ENCODE measurements at places on chromosomes 5 and 9.

GRCh38 chr9:3507395-3508077, 18.3 kb downstream of the RFX3 start:
- no peak for DNase-seq

- DNase-seq, result no peak
Measured at GRCh38 chr5:116674881-116675625, 100.4 kb upstream of the SEMA6A start.

DNA sequence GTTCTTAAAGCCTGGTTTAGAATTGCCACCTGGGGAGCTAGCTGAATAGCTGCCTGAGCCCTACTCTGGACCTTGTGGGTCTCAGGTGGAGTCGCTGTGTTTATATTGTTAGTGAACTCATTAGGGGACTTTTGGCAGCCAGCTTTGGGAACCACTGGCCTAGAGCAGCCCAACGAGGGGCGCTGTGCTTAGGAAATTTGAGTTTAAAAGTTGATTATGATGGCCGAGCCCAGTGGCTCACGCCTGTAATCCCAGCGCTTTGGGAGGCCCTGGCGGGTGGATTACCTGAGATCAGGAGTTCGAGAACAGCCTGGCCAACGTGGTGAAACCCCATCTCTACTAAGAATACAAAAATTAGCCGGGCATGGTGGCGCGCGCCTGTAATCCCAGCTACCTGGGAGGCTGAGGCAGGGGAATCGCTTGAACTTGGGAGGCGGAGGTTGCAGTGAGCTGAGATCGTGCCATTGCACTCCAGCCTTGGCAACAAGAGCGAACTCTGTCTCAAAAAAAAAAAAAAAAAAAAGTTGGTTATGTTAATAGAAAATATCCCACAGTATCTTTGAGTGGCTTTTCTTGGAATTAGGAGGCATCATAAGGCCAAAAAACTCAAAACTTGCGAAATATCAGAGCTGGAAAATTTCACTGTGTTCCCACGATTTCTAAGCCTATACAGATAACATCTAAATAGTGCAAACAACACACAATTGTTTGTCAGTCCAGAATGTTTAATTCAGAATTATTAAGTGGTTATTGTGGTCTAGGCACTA, 809 bp downstream of the MCCC2 start:
- no peak for DNase-seq

GRCh38 chr5:9766581-9766980, 136.4 kb upstream of the TAS2R1 start:
- peak; percentile 77 for DNase-seq

GRCh38 chr9:22382331-22382730, 64.3 kb upstream of the DMRTA1 start:
- DNase-seq, result no peak

DNA sequence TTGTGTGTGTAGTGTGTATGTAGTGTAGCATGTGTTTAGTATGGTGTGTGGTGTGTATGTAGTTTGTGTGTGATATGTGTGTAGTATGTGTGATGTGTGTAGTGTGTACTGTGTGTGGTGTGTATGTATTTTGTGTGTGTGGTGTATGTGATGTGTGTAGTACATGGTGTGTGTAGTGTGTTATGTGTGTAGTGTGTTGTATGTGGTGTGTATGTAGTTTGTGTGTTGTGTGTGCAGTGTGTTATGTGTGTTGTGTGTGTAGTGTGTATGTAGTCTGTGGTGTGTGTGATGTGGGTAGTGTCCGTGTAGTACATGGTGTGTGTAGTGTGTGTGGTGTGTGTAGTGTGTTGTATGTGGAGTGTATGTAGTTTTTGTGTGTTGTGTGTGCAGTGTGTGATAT, 40.0 kb downstream of the SYK start:
- no peak for DNase-seq

DNA sequence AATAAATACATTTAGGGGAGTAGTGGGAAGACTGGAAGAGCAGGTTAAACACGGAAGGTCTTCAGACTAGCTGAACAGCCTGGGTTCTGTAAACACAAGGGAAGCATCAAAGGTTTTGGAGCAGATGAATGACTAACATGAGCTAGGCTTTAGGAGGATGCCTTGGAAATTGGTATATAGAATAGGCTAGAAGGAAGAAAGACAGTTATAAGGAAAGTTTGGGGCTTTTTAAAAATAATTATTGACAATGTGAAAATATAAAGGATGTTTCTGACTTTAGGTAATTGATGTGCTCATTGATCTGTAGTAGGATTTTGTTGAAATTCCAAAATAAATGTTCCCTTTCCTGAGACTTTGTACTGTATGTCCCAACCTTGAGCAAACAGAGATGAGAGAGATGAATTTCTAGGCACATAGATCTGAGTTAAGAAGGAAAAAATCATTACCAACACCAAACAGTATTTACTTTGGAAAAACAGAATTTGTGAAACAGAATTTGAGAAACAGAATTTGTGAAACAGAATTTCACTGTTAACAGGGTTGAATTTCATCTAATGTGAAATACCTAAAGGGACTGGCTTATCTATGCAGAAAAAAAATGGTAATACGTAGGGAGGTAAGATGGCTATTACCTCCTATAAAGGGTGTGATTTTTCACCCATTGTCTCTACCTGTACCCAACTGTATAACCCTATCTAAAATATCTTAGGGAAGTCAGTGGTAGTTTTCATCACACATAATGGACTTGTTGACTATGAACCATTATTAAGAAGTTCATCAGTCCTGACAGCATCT, 28.8 kb downstream of the SKP2 start:
- DNase-seq, result no peak

- DNase-seq, result no peak
Measured at GRCh38 chr5:73751254-73751914, 125.4 kb downstream of the ARHGEF28 start.

GRCh38 chr5:138354387-138354786, 1.9 kb downstream of the KDM3B start:
- DNase-seq, result no peak

- DNase-seq, result peak; percentile 21
Measured at GRCh38 chr9:76855015-76855414, 50.9 kb downstream of the PRUNE2 start.

- no peak for DNase-seq
Measured at GRCh38 chr9:126299706-126300276, 26.8 kb upstream of the MVB12B start.

- no peak for DNase-seq
Measured at GRCh38 chr9:91195372-91196012, 166.2 kb downstream of the AUH start.

All from EL (cell line).